ENCODE measurements at places on chromosomes 6 and 20. TPM values are rescaled to one million over a fixed set of nuclear protein-coding genes. Genes with fewer than 3 reads are reported as not detected.

Gene ADGRF4
- 7.3 TPM for total RNA-seq

Gene STXBP5
- 7.0 TPM for total RNA-seq

GRCh38 chr6:125798734-125799508, 8.2 kb downstream of the NCOA7 start:
- no peak for DNase-seq

DNA sequence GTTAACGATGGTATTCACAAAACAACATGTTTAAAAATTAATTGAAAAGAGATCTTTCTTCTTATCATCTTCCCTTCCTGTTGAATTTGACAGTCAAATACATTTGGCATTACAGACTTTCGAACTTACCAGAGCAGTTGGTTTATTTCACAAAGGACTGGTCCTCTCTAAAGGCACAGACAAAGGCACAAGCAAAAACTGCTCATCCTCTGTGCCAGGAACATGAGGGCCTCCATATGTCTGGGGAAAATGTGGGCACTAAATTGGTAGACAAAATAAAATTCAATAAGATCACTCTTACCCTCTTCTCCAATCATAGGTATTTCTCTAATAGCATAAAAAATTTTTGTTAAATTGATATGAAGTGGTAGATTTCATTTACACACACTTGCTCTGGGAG, 40.4 kb downstream of the SYNE1 start:
- DNase-seq, result no peak

Measured in Calu3 (cell line).